Stimulated activated CD4-positive, alpha-beta T cell treated with anti-CD3 and anti-CD28 coated beads, TNF-alpha, amount 100 ng/mL, for 24 hours (primary cell): ENCODE measurements at places on chromosomes 7 and 10.

DNA sequence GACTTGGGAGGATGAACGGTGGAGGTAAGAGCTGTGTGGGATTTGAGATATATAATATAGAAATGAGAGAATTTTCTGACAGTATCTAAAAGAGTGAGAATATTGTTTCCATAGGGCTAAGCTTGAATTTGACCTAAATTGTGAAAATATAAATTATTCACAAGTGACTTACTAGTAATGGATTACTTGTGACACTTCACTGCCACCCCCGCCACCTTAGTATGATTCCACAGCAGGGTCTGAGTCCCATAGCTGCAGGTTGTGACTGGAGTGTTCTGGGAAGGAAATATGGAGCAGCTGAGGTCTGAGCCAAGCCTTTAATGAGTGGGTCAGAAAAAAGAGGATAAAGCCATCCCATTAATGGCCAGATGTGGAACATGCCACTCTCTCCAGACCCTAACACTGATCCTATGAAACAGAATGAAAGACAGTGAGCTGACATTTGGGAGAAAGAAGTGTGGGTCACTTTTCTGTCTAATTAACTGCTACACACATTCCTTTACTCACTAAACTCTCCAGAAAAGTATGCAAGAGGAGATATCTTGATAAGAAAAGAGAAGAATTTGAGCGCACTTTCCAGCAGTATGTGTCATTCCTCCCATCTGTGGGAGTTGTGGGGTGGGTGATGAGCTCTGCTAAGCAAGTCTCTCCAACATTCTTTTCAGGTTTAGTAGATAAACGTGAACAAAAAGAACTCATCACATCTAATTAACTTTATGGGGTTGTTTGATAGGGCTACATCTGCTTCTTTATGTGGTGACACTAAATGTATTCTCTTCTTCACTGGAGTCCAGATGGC is 1193.4 kb downstream of the SORCS3 start:
- DNase-seq: no peak

- no peak for DNase-seq
Observed at GRCh38 chr7:46459942-46460341, 538.9 kb upstream of the IGFBP3 start.

- no peak for DNase-seq
Observed at GRCh38 chr7:73438547-73439409, 5.2 kb downstream of the FZD9 start.

DNA sequence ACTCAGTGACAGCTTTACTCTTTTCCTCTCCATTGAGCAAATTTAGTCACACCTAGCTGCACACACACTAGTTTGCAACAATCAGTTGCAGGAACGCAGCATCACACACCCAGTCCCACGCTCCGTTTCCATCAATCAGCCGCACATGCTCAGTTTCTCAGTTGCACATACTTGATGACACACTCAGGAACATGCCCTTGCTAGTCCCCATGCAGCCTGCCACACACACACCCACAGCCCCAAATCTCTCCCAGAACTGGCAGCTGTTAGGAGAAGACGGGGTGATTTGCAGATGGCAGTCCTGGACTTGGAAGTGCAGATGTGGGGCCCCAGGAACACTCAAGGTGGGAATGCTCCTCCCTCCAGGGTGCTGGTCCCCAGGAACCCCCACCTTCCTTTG is 7.7 kb downstream of the LBX1 start:
- no peak for DNase-seq

- no peak for DNase-seq
Observed at GRCh38 chr10:94287336-94287735, 75.4 kb downstream of the NOC3L start.
